H54 (cell line): ENCODE measurements at places on chromosomes 4 and X.

- DNase-seq = no peak
Measured at GRCh38 chrX:27619975-27620374, 29.8 kb downstream of the DCAF8L2 start.

- DNase-seq = no peak
Measured at GRCh38 chr4:51842167-51842553, 793 bp upstream of the DCUN1D4 start.

GRCh38 chr4:102328045-102328444, 17.2 kb downstream of the SLC39A8 start:
- no peak for DNase-seq

- peak; percentile 2 for DNase-seq
Measured at GRCh38 chr4:120843849-120844527, 78.5 kb downstream of the PRDM5 start.

DNA sequence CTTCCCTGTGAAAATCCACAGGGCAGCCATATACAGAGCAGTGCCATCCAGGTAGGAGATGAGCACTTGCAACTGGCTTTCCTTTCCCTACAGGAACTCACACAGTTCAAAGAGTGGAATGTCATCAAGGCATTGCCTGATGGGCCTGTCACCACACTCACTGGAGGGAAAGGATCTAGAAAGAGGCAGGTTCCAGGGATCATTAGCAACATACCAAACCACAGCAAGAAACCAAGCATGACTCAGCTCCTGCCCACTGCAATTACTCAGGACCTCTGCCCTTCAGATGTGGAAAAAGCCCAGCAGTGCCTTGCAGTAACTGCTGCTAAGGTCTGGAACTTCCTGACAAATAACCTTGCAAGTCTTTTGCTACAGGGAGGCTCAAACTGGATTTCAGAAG, 101.2 kb downstream of the ZNF674 start:
- DNase-seq = peak; percentile 26

DNA sequence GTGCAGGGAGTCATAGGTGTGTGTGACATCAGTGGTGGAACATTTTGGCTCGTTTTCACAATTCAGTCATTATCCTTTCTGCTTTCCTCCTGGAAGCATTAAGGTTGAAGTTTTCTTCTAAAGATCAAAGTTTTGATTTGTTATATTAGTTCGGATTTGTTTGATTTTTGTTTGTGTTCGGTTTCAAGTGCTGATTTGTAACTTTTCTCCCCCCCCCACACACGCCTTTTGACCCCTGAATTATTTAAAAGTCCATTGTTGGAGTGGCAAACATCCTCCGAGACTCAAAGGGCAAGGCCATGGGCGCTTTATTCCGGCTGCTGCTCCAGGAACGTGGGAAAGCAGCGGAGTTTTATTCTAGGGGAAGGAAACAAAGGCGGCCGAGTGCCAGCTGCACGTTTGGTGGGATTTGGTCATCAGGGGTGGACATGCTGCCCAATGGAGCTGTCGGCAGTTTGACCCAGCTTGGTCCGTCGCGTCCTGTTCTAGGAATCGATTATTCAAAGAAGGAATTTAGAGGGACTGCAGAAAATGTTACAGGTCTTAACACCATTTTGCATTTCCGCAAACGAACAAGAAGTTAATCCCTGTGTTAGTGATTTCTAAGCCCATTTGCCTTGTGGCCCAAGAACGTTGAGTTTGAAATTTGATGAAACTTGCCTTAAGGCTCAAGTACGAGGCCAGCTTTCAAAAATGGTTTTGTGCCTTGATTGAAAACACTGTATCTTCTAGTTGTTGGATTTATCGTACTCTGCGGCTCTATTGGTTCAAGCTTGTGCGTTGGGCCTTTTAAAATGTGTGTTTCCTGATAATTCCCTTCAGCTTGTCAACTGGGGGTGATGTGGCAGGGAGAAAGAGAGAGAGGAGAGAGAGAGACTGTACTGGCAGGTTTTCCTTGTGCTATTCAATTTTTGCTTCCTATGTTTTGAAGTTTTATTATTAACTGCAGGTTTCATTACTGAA, 565 bp upstream of the ZNF41 start:
- no peak for DNase-seq

DNA sequence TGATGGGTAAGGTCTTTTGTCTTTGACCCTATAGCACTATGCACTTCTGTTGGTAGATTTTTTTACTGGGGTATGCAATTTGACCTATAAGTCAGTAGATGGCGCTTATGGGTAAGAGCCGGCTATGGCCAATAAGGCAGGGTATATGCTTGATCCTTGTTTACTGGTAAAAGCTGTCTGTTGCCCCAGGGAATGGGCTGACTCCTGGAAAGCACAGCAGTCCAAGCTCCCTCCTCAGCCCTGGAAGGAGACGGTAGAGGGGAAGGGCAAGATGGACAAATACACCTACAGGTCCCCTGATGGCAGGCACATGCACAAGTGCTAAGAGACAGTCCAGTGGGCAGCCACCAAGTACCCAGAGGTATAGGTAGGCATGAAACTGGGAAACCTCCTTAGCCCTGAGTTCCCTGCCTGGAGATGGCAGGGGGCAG, 63.7 kb downstream of the ADAMTS3 start:
- no peak for DNase-seq

GRCh38 chrX:74464722-74465121, 43.4 kb downstream of the SLC16A2 start:
- no peak for DNase-seq

DNA sequence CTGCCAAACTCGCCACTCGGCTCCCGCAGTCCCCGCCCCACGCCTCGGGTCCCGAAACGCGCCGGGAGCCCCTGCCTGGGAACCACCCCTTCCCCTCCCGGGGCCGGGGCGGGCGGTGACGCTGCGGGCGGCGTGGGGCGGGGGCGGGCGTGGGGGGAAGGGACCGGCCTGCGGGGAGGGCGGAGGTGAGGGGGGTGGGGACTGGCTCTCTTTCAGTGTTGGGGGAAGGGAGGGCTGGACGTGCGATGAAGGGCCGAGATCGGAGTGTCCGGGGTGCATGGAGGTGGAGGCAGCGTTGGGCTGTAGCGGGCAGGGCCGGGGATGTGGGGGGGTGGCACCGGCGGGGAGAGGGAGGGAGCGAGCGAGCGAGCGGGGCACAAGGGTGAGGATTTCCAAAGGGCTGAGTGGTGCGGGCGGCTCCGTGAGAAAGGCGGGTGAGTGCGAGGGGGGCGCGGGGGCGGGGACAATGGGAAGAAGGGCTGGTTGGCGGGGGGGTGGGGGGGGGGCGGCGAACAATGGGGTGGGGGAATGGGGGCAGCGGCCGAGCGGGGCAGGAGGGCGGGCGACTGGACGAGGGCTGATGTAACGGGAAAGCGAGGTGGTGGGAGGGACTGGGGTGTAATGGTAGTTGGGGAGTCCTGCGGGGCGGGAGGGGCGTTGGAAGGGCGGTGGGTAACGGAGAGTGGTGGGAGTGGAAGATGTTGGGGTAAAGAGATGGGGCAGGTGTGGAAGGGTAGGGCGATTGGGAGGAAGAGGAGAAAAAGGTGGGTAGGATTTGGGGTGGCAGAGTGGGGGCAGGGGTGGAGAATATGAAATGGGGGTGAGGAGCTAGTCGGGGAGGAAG, 578 bp downstream of the DCUN1D4 start:
- DNase-seq = peak; percentile 15

DNA sequence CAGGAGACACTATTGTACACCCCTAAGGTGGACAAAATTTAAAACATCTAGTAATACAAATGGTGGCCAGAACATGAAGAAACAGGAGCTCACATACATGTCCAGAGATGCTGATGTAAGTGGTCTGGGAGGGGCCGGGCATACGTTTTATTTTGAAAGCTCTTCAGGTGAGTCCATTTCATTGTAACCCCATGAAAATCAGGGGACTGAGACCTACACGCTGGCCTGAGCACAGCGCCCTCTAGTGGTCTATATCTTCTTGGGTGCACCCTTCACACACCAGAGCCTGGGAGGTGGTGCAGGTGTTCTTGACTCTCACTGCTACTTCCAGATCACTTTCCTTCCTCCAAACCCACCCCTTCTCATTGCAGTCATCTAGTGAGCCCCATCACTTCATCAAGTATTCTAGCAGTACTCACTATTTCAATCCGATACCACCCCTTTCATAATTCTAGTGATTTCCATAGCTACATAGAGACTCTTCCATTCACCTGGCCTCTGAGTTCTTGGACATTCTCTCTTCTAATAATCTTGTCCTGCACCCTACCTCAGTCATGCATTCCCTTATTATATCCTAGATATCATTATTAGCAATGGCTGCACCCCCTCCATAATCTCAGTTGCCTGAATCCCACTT, 4.3 kb upstream of the TLR6 start:
- DNase-seq = no peak

GRCh38 chrX:1023676-1024075, 188.8 kb downstream of the CRLF2 start:
- DNase-seq = no peak

DNA sequence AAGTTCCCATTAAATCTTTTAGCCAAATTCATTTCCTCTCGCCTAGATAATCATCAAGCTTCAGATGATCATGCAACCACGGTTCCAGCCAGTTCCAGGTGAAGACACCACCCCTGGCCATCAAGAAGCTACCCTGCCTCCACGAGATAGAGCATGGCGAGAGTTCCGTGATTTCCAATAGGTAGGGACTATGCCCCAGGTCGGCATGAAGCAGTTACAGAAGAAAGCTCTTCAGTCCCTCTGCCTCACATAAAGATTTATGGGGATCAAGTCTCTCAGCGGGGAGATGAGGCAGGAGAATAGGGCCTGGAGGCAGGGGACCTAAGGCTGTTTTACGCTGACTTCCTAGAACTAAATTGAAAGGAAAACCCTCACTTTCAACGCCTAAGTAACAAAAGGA, 183.9 kb downstream of the OR13H1 start:
- no peak for DNase-seq

GRCh38 chr4:7444731-7445130, 10.0 kb upstream of the PSAPL1 start:
- no peak for DNase-seq

GRCh38 chr4:38210396-38211114, 250.4 kb downstream of the PTTG2 start:
- DNase-seq = no peak

GRCh38 chr4:152115794-152116193, 355.0 kb upstream of the GATB start:
- no peak for DNase-seq

DNA sequence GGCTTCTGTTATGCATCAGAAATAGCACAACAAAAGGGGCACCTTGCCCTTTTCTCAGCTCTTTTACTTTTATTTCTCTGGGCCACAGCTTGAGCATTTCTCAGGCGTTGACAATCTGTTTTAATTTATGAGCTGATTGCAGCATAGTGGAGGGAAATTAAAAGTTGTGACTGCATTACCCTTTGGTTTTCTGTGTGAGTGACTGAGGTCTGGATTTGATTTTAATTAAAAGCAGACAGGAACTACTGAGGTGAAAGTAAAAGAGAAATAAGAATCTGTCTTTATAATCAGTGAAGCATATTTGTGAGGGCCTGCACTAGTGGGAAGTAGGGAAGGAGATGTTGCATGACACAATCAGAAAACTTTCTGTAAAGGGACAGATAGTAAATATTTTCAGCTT, 43.4 kb upstream of the GEMIN8 start:
- no peak for DNase-seq

- no peak for DNase-seq
Measured at GRCh38 chr4:146450524-146450923, 71.2 kb downstream of the SLC10A7 start.

GRCh38 chrX:64739792-64740378, 236.4 kb downstream of the ZC4H2 start:
- DNase-seq = no peak

DNA sequence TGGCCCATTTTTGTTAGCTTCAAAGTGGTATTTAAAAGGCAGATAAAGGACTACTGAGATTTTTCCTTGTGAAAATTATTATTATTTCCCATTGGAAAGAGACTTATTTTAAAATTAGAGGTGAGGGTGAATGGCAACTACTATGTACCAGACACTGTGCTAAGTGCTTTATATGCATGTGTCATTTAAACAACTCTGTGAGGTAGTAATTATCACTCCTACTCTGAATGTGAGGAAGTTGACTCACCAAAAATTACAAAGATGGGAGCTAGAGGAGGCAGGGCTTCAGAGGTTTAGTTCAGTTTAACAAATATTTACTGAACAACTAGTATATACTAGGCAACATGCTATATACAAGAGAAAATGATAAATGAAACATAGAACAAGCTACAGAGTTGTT, 78.2 kb downstream of the MSL3 start:
- no peak for DNase-seq

- no peak for DNase-seq
Measured at GRCh38 chr4:154366956-154367355, 124.6 kb downstream of the DCHS2 start.

- DNase-seq = no peak
Measured at GRCh38 chr4:147874109-147874508, 142.2 kb downstream of the ARHGAP10 start.

- DNase-seq = peak; percentile 51
Measured at GRCh38 chr4:4673070-4673469, 131.2 kb upstream of the STX18 start.

- no peak for DNase-seq
Measured at GRCh38 chr4:138330531-138330930, 88.4 kb upstream of the SLC7A11 start.

GRCh38 chrX:119482481-119483480, 14.5 kb downstream of the SLC25A5 start:
- peak; percentile 38 for DNase-seq

GRCh38 chr4:100422894-100423293, 94.9 kb downstream of the EMCN start:
- no peak for DNase-seq

DNA sequence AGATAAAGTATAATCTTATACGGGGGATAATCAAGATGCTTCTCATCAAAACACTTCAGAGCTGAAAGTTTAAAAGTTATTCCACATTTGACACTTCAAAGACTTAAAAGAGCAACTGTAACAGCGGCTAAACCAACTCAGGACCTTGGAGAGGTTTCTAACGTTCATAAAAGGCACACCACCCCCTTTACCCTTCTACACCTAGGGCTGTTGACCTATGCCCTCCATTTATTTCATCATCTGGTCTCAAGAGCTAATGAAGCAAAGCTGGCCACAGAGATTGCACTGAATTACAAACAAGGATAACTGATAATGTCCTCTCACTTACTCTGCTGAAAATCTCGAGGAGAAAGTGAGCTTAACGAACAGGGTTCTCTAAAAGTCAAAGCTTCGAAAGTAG, 1.1 kb upstream of the RPS6KA6 start:
- DNase-seq = no peak

DNA sequence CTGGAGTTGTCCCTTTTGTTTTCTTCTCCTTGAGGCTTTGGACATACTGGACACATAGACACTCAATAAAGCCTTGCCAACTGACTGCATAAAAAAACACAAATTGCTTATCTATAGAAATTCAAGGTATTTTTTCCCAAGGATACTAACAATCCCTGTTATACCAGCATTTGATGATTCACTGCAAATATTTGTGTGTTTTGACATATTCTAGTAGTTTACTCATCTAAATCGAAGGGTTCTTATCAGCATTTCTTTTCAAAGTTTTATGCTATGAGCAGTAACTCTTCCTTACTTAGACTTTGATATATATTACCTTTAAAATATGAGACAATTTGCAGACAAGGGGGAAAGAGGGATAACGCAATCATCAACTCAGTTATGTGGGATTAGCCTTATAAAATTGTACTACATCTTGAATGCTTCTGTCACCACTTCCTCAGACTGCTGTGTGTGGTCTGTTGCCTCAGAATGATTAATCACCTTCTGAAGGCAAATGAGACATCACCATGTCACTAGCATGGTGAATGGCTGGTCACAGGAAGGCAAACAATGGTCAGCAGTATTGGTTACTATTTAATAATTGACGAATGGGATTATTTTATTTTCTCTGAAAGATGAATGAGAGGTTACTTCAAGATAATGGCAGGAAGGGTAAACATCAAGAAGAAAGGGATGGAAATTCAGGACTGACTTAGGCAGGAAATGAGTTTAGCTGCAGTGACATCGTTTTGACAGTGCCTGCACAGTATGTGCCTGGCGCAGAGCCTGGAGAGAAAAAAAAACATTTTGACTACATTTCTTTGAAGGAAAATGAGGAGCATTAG, 544.3 kb upstream of the CNKSR2 start:
- DNase-seq = no peak
